NCI-H526 (cell line): ENCODE measurements at places on chromosomes 11 and 22.

DNA sequence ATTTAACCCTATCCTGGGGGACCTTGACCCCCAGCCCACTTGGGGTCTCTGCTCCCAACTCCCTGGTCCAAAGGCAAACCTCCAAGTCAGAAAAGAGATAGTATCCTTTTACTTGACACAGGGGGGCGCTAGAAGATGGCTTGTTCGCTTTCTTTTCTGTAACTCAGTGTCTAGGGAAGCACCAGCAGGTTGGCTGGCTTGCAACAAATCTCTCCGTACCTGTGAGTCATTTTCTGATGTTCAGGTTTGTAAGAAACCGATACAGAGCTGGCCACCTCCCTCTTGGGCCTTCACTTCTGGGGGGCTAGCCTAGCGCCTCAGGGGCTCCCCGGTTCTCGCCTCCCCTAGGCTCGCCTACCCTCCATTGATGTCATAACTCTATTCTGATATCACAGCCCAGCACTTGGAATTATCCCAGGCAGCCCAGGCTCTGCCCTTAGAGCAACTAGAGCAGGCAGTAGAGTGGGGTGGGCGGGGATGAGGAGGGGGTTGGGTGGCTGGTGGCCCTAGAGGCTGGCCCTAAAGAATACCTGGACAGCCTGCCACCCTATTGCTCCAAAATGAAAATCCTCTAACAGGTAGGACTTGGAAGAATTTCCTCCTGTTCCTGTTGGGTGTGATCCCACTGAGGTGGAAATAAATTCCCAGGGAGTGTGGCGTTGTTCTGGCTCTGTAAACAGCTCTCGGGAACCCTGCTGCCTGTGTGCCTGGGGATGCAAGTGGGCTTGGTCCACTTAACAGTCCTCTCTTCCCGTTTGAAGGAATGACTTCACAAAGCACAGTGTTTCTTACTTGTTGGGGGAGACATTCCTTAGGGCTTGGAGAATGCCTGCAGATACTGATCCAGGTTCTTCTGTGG, 69.4 kb downstream of the OSBP2 start:
- peak; percentile 58 for DNase-seq

GRCh38 chr11:73452726-73453125, 76.5 kb downstream of the RELT start:
- no peak for DNase-seq

GRCh38 chr11:132686886-132687285, 845.4 kb downstream of the OPCML start:
- no peak for DNase-seq

DNA sequence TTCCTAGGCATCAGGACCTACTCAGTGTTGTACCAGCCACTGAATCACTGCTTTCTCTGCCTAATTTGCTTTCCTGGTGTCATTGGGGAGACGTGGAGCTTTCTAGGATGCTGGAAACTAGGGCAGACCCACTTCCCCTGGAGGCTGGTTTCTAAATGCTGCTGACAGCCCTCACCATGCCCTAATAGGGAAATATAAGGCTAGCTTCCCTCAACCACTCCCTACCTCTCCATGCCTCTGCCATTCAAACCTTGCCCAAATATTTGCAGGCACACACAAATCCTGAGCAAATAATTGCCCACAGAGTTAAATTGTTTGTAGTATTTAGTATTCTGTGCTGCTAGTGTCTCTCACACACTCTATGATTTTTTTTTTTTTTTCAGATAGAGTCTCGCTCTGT, 310.2 kb downstream of the DDX10 start:
- DNase-seq, result peak; percentile 13

GRCh38 chr11:23079382-23079813, 219.1 kb upstream of the CCDC179 start:
- DNase-seq, result no peak

DNA sequence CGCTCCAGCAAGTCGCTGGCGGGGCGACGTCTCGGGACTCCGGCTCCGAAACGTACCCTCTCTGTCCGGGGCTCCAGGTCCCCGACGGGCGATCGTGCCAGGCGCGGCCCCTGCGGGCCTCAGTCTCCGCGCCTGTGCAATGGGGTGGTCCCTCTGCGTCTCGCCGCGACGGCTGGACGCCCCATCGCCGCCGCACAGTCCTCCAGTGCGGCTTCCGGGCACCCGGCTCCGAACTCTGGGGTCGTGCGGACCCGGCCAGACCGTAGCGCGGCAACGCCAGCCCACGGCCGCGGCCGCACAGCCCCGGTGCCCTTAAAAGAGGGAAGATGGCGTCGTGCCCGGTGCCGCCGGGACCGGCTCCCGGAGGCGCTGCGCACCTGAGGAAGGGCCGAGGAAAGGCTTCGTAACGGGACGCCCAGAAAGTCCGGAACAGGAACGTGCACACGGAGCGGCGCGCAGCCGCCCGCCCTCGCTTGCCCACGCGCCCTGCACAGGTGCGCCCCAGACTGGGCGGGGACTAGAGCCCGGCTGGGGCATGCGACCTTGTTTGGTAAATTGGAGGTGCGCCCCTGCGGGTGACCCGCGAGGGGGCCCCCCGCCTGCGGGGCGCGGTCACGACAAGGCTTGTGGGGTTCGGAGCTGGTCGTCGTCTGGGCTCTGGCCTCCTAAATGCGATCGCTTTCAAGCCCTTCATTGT, 525 bp downstream of the BIK start:
- DNase-seq, result peak; percentile 43

DNA sequence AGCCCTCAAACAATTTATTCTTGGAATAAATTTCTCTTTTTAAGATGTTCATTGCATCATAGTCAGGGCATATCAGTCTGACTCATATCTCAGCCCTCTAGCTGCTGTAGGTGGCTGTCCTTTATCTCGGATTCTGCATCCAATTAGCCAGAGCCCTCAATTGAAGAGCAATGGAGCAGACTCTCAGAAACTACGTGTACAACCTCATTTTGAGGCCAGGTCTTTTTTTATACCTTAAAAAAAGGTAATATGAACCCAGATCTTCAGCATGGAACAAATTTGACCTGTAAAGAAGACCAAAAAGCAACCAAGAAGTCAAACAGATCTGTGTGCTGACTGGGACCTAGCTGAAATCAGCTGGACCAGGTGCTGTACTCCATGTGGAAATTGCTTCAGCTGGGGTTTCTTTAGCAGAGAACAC, 8.7 kb downstream of the OR52A5 start:
- DNase-seq, result no peak

DNA sequence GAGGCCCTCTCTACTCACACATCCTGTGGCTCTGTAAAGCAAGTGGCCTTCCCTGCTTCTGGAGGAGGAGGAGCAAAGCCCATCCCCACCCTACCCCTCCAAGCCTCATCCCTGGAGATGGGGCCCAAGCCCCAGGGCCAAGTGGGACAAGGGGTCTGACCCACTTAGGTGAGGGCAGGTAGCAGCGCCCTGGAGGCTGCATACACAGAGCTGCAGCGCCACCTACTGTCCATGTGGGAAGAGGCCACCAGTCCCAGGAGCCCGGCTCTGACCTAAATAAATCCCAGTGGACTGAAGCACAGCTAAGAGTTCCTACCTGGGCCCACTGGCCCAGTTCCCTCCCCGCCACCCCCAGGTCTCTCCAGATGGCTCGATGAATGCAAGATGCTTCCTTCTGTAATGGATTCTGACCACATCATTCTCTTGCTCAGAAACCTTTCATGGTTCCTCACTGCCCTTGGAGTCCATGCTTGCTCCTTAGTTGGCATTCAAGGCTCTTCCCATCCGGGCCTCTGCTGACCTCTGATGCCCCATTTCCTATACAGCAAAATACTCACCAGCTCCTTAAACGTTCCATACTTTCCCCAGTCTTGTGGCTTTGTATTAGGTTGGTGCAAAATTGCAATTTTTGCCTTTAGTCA, 62.1 kb downstream of the THAP12 start:
- peak; percentile 57 for DNase-seq

GRCh38 chr22:33429281-33429680, 371.1 kb upstream of the SYN3 start:
- DNase-seq, result no peak

DNA sequence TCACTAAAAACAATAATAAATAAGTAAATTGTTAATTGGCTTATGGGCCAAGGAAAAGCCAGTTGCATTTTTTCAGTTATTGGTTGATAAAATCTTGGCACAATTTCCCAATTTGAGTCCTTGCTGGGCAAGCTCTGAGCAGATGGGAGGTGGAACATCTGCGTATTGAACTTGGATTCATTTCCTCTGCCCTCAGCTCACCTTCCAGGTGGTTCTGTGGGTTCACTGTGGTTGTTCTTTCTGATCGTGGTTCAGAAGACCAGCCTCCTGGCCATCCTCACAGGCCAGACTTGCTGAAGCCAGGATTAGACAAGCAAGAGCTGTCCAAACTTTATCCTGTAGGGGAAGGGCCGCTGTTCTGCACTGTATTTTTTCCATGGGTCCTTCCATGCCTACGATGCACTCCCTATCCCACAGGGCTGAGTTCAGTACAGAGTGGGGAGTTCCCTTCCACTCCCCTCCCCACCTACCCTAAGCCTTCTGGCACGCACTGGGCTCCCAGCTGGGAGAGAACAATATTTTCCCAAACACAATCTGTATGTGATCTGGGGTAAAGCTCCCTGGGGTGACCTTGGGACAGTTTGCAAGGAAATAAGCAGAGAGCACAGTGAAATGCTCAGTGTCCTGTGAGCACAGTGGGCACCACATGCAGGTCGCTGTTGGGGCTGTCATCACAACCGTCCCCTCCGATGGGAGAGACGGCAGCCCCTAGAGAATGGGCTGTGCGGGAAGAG, 43.5 kb upstream of the TP53I11 start:
- no peak for DNase-seq

DNA sequence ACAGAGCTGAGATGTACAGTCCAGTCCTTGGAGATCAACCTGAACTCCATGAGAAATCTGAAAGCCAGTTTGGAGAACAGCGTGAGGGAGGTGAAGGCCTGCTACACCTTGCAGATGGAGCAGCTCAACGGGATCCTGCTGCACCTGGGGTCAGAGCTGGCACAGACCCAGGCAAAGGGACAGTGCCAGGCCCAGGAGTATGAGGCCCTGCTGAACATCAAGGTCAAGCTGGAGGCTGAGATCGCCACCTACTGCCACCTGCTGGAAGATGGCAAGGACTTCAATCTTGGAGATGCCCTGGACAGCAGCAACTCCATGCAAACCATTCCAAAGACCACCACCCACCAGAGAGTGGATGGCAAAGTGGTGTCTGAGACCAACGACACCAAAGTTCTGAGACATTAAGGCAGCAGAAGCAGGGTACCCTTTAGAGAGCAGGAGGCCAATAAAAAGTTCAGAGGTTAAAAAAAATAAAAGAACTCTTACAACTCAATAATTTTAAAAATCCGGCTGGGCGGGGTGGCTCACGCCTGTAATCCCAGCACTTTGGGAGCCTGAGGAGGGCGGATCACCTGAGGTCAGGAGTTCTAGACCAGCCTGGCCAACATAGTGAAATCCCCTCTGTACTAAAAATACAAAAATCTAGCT, 69.9 kb upstream of the RTL6 start:
- DNase-seq, result no peak

DNA sequence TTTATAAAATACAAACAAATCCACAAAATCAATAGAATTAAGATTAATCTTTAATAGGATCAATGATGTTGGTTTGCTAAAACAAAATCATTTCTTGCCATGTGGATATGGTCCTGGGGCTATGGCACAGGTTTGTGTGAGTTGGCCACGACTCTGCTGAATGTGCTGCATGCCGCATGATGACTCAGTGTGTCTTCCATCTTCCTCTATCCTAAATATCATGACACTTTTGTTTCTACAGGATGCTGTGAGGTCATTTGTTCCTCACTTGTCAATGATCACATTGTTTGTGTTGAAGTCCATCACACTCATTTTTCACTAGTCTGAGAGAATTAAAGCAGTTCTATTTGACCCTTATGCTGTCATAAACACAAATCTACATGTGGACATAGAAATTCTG, 167.2 kb upstream of the ZBED5 start:
- no peak for DNase-seq

- peak; percentile 41 for DNase-seq
These were observed 2.8 kb upstream of the KCNJ5 start for GRCh38 chr11:128888034-128888985.

- DNase-seq, result peak; percentile 30
These were observed 45.4 kb downstream of the TP53I11 start for GRCh38 chr11:44905131-44905866.

GRCh38 chr11:57413681-57414080, 13.2 kb downstream of the SLC43A3 start:
- no peak for DNase-seq

DNA sequence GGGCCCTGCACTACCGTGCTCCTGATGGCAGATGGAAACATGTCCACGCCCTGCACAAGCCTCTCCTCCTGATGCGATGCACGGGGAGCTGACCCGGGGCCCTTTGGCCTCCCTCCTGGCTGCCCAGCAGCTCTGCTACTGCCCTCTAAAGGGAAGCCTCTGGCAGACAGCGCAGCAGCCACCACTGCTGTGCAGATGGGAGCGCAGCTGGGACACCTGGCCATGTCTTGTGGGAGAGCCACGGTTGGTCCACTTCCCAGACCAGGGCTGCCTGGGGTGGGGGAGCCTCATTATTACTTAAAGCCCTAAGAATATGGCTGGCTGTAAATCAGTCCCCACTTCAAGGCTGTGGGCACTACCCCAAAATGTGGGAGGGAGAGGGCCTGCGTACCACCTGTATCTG, 38.3 kb downstream of the TBX1 start:
- DNase-seq, result no peak

DNA sequence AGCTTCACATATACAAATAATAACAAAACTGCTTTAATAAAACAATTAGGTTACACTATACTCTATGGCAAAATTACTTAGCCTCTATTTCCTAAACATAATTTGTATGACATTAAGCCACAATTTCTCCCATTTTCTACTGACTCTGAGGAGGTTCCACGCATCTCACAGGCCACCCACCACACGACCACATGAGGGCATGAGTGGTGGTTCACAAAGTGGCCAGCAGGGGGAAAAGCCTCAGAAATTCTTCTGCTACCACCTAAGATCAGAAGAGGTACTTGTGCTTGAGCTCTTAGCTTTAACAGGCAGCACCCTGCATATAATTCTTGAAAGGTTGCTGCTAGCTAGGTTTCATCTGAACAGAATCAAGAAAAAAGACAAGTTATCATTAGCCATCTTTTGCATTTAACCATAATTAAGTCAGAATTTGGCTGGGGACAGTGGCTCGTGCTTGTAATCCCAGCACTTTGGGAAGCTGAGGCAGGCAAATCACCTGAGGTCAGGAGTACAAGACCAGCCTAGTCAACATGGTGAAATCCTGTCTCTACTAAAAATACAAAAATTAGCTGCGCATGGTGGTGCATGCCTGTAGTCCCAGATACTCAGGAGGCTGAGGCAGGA, 7.7 kb downstream of the LPXN start:
- peak; percentile 27 for DNase-seq

DNA sequence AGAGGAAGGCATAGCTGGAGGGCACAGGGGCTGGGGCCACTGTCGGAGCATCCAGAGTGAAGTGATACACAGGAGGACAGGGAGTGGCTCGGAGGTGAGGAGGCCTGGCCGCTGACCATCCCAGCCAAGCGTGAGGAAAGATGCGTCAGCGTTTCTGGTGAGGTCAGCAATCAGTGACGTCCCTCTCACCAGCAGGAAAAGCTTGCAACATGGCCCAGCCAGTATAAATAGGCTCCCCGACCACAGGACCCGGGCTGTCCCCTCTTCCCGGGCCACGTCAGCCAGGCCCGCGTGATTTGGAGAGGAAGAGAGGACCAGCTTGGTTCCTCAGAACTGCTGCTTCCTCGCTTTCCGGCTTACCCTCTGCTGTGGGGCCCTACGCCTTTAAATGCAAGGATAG, 4.2 kb upstream of the OSM start:
- no peak for DNase-seq

- peak; percentile 99 for DNase-seq
These were observed 7.1 kb downstream of the SCN4B start for GRCh38 chr11:118145285-118146227.
